ENCODE measurements at places on chromosomes 2 and 18.

DNA sequence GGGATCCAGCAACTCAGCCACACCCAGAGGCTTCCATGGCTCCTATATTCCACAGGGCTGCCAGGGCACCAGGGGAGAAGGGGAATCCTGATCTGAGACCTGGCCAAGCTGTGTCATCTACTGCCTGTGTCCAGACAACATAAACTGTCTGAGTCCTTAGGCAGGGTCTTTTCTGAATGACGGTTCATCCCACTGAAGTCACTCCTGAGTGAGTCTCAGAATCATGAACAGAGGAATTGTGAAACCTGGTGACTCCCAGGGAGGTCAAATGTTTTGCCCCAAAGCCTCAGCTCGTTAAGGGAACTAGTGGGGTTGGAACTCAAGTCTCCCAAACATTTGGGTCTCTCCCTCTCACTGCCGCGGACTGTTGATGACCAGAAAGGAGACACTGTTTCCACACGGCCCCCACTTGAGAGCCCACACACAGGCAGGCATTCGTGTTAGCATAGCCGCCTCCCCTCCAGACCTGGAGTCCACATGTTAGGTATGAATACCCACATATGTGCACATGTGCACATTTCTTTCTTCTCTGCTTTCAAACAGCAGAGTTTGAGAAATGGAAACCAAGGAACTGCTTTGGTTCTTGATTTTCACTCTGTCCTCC lies 125.0 kb upstream of the MSH6 start:
- no peak for DNase-seq

DNA sequence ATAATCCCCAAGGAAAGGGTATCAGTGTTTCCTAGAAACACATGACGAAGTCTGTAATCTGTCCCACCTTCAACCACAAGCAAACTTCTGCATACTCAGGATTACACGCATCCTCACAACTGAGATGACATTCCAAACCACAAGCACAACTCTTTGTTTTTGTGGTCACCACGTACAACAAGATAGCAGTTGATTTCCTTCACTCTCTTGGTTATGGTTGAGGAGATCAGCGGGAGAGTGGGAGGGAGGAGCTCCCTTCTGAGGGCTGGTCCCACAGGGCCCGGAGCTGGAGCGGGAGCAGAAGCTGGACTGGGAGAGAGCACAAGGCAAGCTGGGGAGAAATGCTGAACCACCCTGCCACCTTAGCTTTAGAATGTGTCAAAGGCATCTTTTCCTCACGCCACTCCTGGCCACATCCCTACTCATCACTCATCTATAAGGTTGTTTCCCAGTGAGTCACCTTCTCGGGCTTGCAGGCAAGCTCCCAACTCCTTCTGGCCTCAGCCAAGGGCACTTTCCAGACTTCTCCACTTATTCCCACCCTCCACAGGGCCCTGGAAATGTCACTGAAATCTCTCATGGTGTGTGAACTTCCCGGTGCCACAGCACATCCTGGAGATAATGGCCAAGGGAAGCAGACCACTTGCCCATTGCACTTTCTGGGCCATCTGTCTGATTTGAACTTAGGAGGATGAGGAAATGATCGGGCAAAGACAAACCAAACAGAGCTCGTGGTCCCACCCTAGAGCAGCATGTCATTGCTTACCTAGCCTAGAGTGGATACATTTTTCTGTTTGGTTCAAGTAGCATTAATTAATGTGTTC lies 98.9 kb upstream of the LGALSL start:
- DNase-seq: no peak

- DNase-seq: peak; percentile 55
Observed at GRCh38 chr2:241801611-241802420, 7.2 kb upstream of the NEU4 start.

DNA sequence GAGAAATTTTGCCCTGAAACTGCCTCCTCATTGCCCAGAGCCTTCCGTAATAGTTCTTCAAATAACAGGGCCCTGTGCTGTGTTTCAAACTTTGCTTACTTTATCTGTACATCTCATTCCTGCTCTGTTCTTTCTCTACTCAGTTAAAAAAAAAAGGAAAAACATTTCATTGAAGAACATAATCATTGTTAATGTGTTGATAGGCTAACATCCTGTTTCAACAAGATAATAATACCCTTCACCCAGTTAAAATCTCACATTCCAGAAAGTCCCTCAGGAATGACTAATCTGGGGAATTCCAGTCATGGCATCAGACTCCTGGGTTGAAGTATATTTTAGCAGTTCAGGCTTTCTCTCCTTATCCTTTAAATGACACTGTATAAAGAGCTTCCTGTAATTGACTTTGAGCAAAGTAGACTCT lies 45.6 kb upstream of the ITGAV start:
- no peak for DNase-seq

GRCh38 chr2:28095622-28096021 lies 205.1 kb downstream of the BABAM2 start:
- no peak for DNase-seq

GRCh38 chr2:8583400-8584173 lies 98.3 kb upstream of the ID2 start:
- DNase-seq: peak; percentile 99

DNA sequence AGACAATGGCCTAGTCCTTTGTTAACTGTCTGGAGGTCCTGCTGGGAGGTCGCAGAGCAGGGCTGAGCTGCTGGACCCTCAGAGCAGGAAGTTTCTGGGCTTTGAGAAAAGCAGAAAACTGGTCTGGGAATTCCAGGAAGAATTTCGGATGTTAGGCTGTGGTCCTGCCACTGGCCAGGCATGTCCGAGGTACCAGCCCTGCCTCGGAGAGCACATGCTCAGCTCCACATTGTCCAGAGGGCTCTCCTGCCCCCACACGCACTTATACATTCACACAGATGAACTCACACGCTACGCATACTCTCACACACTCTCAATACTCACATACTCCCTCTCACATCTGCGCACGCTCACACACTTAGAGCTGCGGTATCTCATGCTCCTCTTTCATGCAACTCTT lies 146.1 kb downstream of the NCK2 start:
- no peak for DNase-seq

DNA sequence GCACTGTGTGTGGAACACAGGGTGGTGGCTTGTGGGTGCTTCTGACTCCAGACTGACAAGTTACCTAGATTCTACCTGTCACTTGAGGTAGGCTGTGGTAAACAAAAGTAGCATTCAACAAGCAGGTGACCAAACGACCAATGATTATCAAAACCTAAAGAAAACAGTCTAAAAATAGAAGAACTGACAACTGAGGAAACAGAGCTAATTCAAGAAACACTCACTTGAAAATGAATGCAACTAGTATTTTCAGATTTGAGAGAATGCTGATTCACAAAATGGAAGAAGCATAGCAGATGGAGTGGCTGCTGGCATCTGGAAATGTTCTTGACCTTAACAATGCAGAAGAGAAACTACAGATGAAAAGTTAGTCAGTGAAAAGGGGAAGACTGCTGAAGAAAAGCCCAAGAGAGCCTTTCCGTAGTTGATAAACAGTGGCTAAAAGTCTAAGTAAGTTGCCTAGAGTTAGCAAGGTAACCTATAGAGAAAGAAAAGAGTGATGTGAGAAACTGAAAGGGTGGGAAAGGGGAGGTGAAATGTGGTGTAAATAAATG lies 170.4 kb downstream of the NCK2 start:
- DNase-seq: no peak

DNA sequence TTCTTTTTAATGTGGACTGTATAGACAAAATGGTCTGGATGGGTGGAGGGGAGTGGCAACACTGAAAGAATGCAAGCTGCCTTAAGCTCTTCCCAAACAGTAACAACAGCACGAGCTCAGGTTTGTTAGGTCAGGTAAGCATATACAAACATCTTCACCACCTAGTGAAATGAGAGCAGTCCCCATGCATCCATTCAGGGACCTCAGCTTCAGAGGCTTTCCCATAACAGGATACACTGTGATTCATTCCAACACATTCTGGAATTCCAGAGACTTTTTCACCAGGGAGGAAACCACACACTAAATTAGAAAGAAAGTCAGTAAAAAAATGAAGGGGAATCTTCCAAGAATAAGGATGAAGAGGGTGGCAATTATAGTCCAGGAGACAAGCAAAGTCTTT lies 50.4 kb upstream of the BZW1 start:
- no peak for DNase-seq

DNA sequence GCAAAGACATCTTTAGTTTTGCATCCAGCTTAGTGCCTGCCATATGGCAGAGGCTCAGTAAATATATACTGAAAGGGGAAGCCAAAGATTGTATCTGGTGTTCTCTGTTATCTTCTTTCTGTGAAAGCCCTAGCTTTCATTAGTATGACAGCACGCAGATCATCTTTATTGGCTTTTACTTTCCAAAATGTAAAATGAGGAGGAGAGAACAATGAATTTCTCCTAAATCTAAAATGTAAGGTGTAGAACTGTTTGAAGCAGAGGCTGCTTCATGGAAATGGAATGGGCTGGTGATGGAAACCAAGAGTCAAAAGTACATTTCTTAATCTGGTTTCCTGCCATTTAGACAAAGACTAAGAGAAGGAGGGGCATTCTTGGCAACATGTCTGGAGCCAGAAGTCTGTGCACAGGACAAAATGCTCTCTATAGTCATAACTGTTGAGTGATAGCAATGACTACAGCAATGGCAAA lies 1029.9 kb upstream of the PIK3C3 start:
- no peak for DNase-seq

- no peak for DNase-seq
Observed at GRCh38 chr2:122800781-122801180, 1045.3 kb downstream of the TSN start.

- no peak for DNase-seq
Observed at GRCh38 chr2:119010336-119010735, 68.3 kb downstream of the MARCO start.

DNA sequence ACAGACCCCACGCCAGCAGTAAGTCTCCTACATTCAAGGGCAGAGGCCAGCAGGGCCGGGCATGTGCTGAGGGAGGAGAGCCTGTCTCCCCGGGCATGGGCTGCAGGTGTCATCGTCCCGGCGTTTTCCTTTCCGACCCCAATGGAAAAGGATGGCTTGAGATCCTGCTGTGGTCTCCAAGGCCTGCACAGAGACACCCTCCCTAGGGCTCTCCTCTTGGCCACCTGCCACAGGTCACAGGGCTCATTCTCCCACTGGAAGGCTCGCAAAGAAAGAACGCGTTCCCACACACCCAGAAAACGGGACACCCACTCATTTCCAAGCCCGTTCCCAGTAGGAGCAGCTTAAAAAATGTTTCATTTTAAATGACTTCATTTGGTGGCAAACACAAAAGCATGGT lies 41.0 kb downstream of the DIPK1C start:
- no peak for DNase-seq

DNA sequence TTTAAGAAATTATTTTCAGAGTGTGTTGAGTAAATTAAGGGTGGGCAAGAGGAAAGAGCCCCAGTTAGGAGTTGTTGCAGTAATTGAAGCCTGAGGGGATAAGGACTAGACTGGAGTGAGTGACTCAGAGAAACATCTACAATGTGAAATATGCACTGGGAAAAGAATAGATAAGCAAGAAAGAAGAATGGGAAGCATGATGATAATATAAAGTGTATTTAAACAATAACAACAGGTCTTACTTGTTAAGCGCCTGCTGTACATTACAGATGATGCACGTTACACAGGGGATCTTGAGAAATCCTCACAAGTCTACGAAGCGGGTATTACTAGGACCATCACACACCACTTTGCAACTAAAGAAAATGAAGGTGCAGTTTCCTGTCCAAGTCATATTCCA lies 73.6 kb upstream of the STK17B start:
- DNase-seq: no peak

GRCh38 chr2:176409671-176410070 lies 140.4 kb downstream of the MTX2 start:
- no peak for DNase-seq

DNA sequence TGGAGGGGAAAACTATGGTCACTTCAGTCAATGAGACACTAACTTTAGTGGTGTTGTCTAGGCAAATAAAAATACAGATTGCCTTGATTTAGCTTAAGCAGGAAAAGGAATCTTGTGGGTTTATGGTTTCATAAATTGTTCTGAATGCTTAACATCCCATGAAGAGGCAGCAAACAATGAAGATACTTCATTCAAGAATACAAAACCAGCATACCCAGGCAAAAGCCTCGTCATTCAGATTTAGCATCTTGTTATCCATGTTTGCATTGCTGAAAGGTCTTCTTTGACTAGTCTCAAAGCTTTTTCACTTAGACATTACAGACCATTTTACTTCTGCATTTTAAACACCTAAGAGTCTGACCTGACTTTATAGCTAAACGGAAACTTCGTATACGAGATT lies 272.7 kb upstream of the FSHR start:
- no peak for DNase-seq

DNA sequence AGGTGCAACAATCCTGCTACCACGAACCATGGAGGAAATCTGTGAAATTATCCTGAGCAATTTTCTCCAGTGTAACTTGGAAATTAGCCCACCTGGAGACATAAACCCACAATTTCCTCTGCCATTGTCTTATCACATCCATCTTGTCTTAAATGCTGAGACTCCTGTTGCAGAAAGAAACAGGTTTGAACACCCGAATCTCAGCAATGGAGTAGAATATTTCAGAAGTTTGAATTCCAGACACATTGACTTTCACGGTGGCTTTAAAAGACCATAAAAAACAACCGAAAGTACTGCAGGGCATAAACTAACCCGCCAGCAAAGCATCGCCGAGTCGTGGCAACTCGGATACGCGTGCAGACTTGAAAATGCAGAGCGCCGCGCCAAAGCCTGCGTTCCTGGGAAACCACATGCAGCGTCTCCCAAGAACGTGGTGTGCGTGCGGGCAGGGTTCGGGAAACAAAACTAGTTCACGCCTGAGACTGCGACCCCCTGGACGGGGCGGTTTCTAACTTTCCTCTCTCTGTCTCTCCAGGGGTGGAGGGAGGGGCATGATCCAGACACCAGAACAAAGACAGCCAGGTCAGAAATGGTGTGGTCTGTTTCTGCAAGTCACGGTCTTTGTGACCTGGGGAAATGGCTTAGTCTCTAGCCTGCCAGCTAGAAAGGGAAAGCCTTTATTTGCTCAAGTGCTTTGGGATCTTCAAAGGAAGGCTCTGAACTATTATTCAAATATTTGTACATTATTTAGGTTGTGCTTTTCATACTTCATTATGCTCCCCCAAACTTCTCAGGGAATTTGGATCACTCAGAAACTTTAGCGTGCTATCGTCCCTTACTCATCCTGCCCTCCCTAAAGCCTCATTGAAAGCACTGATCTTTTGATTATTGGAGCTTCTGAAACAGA lies 26.9 kb upstream of the KCTD1 start:
- peak; percentile 71 for DNase-seq

GRCh38 chr18:70659036-70659925 lies 370.4 kb downstream of the SOCS6 start:
- DNase-seq: no peak

GRCh38 chr2:173187941-173188788 lies 112.5 kb downstream of the MAP3K20 start:
- no peak for DNase-seq

GRCh38 chr2:201668402-201668910 lies 25.2 kb upstream of the TMEM237 start:
- no peak for DNase-seq
